ENCODE measurements at places on chromosomes 13 and 19.
A peak's percentile ranks its signal among the peaks of the same experiment; 100 is the strongest.

- DNase-seq = peak; percentile 82
These were observed 5.5 kb downstream of the MAB21L1 start for GRCh38 chr13:35470671-35471661.

DNA sequence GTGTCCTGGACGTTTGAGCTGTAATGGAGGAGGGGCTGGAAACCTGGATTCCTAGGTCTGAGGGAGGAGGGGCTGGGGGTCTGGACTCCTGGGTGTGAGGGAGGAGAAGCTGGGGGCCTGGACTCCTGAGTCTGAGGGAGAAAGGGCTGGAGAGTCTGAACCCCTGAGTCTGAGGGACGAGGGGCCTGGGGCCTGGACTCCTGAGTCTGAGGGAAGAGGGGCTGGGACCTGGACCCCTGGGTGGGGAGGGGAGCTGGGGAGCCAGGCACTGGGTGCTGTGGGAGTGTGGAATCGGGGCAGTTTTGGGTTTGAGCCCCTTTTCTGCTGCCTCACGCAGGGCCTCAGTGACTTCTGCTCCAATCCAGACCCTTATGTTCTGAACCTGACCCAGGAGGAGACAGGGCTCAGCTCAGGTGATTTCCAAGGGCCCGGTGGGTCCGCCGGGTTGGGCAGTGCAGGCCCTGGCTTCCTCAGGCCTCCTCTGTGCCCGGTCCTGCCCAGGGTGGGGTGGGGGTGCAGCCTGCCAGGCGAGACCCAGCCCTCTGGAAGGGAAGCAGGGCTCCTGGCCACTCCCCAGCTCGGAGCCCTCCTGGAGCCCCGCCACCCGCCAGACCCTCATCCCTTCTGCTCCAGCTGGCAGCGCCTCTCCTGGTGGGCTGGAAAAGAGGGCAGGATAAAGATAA is 14.4 kb downstream of the TTYH1 start:
- no peak for DNase-seq

DNA sequence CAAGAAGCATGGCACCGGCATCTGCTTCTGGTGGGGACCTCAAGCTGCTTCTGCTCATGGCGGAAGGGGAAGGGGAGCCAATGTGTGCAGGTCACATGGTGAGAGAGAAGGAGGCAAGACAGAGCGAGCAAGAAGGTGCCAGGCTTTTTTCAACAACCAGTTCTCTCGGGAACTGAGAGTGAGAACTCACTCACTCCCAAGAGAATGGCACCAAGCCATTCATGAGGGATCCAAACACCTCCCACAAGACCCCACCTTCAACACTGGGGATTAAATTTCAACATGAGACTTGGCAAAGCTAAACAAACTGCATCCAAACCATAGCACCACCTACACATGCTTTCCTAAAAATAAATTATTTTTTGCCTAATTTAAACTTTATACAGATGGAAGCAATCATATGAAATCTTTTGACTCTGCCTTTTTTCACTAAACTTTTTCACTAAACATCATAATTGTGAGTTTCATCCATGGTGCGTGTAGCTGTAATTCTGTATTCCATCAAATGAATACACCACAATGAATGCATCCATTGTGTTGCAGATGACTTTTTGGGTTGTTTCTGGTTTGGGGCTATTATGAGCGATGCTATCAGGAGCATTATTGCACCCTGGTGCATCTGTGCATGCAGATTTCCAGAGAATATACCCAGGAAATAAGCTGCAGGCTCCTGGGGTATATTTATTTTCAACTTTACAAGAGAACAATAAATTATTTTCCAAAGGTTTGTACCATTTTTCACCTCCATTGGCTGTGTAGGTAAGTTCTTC is 14.6 kb upstream of the IPO5 start:
- no peak for DNase-seq

- no peak for DNase-seq
These were observed 18.9 kb downstream of the KDM4B start for GRCh38 chr19:4987692-4988370.

DNA sequence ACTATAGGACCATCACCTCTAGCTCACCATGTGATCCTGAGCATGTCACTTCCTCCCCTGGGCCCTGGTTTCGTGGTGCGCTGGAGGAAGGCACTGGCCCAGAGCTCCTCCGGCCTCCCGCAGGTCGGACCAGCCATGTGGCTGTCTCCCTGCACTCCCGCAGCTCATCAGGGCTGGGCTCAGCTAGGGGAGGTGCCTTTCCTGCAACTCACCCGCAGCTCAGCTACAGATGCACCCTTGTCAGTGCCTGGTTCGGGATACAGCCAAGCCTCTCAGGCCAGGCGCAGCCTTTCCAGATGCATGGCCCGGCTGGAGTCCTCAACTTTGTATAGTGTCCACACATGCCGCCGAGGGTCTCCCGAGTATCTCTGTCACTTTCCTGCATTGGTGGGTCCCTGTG is 138.2 kb upstream of the VSTM2B start:
- no peak for DNase-seq

DNA sequence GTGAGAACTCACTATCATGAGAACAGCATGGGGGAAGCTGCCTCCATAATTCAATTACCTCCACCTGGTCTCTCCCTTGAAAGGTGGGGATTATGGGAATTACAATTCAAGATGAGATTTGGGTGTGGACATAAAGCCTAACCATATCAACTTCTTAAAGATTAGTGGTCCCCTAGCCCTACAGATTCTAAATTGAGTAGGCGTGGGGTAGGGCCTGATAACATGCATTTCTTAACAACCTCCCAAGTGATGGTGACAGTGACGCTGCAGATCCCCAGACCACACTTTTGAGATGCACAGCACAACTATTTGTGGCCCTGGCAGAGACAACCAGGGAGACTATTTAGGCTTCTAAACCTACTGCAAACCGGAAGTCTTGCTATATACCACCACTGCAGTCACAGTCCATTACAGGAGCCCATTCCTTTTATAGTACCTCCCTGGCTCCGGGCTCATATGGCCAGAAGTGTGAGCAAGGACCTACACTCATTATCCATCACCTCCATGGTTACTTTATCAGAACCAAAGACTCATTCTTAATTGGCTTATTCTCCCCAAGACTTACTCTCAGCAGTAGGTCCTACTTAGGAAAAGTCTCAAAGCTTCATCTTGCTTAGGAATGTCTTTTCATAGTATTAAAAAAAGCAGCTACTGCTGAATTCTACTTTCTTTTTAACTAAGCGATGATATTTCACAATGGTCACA is 2.1 kb upstream of the DPY19L3 start:
- DNase-seq = no peak

DNA sequence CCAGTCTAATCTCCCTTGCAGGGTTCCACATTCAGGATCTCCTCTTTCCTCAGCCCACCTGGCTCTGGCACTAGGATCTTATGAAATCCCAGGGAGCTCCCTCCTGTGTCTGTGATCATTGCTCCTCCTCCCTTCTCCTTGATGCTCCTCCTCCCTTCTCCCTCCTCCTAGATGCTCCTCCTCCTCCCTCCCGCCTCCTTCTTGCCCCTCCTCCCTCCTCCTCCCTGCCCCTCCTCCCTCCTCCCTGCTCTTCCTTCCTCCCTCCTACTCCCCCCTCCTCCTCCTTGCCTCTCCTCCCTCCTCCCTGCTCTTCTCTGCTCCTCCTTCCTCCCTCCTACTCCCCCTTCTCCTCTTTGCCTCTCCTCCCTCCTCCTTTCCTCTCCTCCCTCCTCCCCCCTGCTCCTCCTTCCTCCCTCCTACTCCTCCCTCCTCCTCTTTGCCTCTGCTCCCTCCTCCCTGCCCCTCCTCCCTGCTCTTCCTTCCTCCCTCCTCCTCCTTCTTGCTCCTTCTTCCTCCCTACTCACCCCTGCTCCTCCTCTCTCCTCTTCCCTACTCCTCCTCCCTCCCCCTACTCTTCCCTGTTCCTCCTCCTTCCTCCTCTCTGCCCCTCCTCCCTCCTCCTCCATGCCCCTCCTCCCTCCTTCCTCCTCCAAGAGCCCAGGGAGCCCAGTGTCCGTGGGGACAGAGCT is 14.9 kb upstream of the ZBTB7A start:
- no peak for DNase-seq

- DNase-seq = no peak
These were observed 1.1 kb downstream of the SAFB2 start for GRCh38 chr19:5621311-5621944.

- no peak for DNase-seq
These were observed 142.5 kb downstream of the ITGBL1 start for GRCh38 chr13:101594936-101595335.

DNA sequence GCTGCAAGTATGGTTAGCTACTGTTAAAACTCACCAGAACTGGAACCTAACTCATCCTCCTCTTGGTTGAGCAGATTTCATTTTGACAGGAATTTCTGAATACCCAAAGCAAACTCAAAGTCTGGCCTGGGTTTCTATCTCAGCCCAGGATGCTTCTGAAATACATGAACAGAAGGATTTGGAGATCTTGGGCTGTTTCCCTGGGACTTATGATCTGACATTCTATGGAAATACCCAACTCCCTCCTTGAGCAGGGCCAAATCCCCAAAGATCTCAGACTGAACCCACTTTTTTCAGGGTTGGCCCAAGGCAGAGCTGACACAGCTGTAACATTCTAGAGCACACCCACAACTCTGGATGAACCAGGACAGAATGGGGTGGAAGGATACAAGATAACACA is 1.1 kb upstream of the ITM2B start:
- DNase-seq = no peak

- DNase-seq = no peak
These were observed 1.5 kb downstream of the N4BP2L1 start for GRCh38 chr13:32426191-32426989.

DNA sequence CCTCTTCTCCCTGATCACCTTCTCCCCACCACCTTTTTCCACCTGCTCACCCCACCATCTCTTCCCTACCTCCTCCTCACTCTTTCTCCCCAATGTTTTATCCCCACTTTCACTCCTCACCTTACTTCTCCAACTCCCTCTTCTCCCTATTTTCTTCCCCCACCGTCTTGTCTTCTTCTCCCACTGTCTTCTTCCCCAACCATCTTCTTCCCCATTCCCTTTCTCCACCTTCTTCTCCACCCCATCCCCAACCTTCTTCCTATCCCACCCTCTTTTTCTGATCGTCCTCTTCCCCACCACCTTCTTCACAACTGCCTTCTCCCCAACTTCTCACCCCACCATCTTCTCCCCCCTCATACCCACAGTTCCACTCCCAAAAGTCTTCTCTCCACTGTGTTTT is 929.4 kb downstream of the UQCRFS1 start:
- no peak for DNase-seq

DNA sequence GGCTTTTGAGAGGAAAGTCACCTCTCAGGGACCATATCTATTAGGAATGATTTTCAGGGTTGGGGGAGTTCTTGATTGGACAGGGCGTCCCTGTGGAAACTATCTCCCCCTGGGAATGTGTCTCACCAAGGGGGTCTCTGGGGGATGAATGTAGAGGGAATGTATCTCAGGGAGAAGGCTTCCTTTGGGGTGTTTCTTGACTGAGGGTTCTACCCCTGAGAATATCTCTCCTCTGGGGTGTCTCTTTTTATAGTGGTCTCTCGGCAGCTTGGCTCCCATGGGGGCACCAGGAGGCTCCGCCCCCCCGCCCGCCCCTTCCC is 1.0 kb downstream of the RTBDN start:
- DNase-seq = no peak

DNA sequence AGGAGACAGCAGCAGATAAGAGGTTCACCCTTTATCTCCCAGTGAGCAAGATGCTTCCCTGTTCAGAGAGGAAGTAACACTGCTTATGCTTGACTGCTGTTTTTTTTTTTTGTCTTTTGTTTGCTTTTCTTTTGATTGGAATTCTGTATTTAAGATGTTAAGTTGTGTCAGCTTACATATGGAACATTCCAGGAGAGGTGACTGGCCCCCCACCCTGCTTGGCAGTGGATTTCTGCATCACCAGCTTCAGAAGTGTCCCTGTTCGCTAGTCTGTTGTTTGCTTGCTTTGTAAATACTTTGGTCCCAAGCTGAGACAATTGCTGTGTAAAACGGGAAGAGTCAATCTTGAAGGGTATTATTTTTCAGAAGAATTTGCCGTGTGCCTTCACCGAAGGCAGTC is 43.0 kb downstream of the IFT88 start:
- no peak for DNase-seq

All from hindlimb muscle (tissue), 1 donor.